Activated CD4-positive, CD25-positive, alpha-beta regulatory T cell treated with anti-CD3 and anti-CD28 coated beads, Interleukin-2, amount 50 U/mL, for 16 hours (primary cell): ENCODE measurements at places on chromosomes 11 and 22.

GRCh38 chr11:121143921-121144320 is 42.9 kb downstream of the TECTA start:
- no peak for DNase-seq

- DNase-seq = no peak
Measured at GRCh38 chr22:24331468-24332440, 61.1 kb downstream of the SPECC1L start.

GRCh38 chr22:39238966-39239505 is 5.7 kb downstream of the PDGFB start:
- DNase-seq = no peak

DNA sequence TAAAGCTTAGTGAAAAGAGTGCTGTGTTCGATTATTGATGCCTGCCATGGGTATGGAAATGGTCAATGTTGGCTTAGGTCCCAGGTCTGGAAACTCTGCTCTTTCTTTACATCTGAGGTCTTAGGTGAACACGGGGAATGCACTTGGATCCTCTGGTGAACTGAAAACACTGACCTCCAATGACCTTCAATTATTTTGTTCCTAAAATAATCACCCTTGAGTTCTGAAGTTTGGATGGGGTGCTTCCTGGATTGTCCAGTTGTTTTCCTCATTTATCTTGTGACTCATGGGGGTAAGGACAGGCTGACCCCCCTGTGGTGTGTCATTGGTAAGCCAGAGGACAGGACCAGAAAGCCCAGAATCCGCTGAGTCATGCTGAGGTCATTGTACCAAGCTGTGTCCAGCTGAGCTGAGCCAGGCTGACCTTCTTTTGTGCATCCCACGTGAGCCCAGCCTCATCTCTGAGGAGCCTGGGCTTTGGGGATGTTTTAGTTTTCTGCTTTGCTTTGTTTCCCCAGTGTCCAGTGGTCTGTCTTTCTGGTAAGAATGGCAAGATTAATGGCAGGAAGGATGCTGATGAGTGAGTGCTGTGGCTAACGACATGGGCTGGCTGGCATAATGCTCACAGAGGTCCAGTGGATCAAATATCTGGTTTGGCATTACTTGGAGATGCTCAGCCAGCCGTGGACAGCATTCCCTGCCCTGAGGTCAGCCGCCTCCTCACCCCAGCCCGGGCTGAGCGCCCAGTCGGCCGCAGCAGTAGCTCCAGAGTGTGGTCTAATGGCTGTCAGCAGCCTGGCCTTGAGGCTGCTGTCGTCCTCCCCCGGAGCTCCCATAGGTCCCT is 35.6 kb downstream of the AMPD3 start:
- no peak for DNase-seq

DNA sequence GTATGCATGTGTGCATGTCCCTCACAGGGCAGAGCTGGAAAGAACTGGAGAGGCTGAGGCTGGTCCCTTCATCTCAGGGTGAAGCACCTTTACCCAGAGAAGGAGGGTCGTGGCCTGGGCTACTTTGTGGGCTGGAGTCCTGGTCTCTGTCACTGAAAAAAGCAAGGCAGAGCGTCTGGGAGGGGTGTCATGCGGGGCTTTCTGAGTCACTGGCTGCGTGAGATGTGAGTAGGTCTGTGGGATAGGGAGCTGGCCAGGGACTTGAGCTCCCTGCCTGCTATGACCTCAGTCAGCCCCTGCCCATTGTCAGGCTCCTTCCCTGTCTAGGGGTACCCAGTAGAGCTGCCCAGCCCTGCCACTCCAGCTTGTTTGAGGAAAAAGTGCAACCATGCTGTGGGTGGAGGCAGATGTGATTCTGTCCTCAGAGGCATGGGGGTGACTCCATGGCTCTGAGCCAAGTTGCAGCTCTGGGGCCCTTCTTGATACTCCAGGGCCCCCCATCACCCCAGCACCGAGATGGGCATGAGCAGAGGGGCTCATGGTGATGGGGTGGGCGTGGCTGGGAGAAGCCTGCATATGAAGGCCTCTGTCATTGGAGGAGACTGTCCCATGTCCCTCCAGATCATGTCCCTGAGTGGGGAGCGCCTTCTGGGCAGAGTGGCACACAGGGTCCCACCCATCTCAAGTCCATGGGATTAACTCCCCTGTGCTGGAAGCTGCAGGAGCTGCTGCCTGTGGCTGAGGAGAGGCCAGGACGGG is 27.8 kb downstream of the KCNQ1 start:
- DNase-seq = no peak

- no peak for DNase-seq
Measured at GRCh38 chr11:104183593-104183992, 19.6 kb upstream of the PDGFD start.

DNA sequence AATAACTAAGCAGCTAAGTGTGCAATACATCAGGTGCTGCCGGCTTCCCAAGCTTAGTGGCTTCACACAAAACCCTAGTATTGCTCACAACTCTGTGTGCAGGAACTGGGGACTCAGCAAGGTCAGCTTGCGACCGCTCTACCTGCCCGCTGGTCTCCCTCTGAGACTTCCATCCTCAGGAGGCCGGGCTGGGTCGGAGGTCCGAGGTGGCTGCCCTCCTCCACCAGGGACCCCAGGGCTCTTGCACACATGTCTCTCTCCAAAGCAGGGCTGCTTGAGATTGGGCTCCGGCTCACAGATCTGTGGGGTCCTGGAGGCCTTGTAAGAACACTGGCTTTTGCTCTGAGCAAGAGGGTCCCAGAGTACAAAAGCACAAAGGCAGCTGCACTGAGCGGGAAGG is 25.4 kb upstream of the FGF19 start:
- no peak for DNase-seq

DNA sequence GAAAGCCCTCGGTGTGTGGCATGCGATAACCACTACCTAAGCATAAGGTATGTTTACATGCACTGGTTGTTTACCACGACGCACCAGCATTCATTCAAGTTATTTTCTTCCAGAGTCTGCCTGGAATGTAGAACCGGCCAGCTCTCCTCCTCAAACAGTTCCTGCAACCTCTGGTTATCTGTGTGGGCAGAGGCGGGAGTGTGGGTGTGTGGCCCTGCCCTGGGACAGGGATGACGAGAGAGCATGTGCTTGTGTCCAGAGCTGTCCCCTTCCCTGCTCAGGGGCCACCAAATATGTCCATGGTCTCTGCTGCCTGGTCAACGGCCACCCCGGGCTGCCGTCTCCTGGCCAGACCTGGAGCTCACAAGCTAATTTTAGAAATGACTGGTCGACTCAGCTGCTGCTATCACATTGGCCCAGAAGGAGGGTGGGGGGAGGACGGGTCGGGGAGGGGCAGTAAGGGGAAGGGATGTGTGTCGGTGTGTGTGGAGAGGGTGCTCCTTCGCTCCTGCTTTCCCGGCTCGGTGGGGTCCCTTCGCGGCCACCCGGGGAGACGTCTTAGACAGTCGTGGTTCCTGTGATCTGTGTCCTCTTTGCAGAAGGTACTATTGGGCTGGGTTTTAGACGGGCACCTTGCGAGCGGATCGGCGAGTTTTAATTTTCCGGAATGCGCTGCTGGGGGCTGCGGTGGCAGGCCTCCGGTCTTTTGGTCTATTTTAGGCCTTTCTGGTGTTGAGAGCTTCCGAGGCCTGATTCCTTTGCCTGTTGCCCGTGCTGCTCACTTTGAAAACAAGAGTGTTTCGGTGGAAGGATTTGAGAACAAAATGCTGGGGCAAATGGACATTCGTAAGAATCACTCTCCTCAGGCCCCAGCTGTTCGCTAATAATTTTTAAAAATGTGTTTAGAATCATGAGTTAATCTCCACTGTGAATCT is at the start of gene MYO18B:
Gene MYO18B (plus strand): TSS at position 497 of the 935 bp plus-strand sequence. CDS start 18,905 bp downstream, outside the sequence.
- DNase-seq = no peak

DNA sequence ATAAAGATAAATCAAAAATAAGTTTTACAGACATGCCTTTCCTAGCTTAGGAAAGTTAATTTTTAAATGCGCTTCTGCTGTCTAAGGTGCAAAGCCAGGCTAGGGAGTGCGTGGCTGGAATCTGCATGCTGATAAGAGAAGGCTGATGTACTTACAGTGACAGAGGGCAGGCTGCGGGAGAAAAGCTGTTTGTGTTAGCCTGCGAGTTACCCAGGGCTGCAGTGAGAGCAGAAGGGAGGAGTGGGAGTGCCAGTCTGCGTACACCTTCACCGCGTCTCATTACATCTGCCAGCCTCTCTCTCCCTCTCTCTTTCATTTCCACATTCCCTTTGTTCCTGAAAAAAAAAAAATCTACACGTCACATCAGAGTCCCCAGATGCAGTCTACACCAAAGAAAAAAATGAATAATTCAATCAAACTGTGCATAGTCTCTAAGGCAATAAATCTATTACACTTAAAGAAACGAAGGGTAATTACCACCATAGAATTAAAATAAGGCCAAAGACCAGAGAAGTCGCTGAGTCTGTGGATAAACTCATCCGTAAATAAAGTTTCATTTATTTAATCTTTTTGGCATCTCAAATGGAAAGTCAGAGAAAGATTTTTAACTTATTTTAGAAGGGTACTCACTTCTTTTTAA is 126.4 kb upstream of the C11orf58 start:
- no peak for DNase-seq

- DNase-seq = no peak
Measured at GRCh38 chr22:29636751-29637150, 33.3 kb downstream of the NF2 start.

- DNase-seq = no peak
Measured at GRCh38 chr22:37126383-37126782, 16.9 kb upstream of the TMPRSS6 start.

DNA sequence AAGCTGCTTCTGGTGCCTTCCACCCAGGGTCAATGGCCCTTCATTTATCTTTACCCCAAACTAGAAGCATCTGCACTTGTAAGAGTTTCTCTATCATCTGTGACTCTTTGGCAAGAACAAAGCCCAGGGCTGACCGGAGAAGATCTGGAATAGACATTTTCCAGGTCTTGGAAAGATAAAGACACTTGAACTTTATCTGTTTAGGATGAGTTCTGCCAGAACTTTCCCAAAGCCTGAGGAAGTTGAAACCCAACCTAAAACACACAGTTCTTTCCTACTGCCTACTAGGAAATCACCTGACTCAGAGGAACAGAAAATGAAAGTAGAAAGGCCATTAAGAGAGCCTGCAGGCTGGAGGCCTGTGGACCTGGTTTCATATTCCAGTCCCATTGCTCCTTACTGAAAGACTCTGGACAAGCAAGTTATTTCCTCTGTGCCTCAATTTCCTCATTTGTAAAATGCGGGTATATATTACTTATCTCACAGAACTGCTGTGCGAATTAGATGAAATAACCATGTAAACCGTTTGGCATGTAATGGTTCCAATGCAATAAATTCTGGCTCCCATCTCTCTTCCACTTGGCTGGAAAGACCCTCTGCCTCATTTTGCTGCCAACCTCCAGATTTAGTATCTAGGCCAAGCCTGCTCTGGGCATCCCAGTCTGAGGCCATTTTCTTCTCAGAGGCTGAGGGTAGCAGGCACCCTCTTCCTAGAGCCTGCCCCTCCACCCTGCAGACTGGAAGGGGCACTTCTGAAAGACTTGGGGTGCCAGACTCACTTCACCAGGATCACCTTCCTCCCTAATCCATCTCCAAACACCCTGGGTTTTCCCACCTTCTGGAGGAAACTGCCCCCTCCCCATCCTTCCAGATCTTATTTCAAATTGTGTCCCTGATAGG is 1.2 kb downstream of the UBE2L6 start:
- peak; percentile 10 for DNase-seq

DNA sequence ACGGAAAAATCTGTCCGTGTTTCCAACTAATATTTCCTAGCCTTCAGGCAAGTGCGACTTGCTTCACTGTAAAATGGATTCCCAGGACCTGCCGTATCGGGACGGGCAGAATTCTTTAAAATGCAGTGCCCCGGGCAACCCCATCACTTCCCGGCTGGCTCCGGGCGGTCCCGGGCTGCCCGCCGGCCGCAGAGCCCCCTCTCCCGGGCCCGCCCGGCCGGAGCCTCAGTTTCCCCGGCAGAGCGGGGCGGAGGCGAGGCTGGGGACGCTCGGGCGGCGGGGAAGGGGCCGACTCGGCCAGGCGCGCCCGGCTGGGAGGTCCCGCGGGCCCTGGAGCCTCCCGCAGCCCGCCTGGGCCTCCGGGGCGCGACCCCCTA is 84.2 kb upstream of the WNT7B start:
- no peak for DNase-seq

- no peak for DNase-seq
Measured at GRCh38 chr11:64443001-64443400, 84.0 kb downstream of the RPS6KA4 start.

DNA sequence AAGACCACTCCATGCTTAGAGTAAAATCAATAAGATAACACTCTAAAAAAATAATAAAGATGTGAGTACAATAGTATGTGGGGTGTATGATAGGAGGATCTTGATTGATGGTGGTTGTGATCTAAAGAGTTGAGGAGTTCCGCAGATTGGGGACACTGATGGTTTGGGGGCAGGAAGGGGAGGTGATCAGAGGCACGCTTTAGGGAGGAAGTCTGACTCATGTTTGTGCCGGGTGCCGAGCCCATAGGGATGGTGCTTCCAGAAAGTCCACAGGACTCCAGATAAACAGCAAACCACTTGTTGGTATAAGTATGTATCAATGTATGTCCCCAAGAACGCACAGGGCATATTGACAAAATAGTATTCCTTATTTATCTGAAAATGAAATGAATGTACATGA is 27.5 kb downstream of the LINC01488 start:
- DNase-seq = no peak

- no peak for DNase-seq
Measured at GRCh38 chr22:17969701-17970113, 54.7 kb downstream of the MICAL3 start.

- DNase-seq = no peak
Measured at GRCh38 chr11:105619556-105619955, 9.7 kb downstream of the GRIA4 start.

DNA sequence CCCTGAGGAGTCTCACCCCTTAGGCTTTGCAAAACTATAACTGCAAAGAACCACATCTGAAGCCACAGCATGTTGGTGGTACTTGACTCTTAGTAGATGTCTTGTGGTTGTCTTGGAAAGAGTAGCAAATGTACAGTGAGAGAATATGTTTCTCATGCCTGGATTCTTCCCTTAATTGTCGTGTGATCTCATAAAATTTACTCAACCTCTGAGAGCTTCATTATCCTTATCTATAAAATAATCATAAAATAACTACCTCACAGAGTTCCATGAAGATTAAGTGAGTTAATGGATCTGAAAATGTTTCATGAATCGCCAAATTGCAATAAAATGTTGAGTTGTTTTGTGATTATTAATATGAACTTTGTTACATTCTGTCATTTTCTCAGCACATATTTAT is 491.5 kb downstream of the METTL15 start:
- DNase-seq = no peak

DNA sequence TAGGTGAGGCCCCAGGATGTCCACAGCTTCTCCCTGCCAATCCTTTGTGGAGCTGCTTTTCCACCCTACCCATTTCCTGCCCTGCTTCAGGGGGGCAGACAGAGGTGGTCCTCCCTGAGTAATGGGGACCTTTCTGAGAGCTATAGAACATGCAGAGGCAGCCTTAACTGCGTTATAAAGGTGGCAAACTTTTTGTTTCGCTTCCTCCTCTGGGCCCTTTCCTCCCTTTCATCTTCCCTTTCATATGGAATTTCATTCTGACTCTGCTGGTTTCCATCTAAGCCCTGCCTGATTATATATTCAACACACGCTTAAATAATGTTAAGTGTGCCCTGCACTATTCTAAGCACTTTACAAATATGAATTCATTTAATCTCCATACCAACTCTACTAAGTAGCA is 169.3 kb upstream of the E2F8 start:
- DNase-seq = no peak

GRCh38 chr22:32050678-32051515 is 7.8 kb downstream of the SLC5A1 start:
- no peak for DNase-seq

- no peak for DNase-seq
Measured at GRCh38 chr11:5285703-5286340, 15.9 kb downstream of the OR51B4 start.
